AG09319 (cell line): ENCODE measurements at places on chromosomes 11 and 22.

DNA sequence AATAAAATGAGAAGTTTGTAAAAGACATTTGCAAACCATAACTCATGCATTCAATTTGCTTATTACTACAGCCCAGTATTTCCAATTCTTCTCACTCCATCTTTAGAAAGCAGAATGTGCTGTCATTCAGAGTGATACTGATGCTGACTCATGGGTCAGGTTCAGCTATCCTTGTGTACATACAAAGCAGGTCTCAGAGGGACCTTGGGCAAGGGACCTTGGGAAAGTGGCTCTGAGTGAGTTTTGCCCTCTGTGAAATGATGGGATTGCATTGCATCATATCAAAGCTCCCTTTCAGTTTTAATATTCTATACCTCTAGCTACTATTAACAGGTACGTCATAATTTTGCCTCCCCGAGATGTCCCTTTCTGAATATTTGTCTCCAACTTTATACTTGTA is 848.7 kb downstream of the OPCML start:
- no peak for DNase-seq

DNA sequence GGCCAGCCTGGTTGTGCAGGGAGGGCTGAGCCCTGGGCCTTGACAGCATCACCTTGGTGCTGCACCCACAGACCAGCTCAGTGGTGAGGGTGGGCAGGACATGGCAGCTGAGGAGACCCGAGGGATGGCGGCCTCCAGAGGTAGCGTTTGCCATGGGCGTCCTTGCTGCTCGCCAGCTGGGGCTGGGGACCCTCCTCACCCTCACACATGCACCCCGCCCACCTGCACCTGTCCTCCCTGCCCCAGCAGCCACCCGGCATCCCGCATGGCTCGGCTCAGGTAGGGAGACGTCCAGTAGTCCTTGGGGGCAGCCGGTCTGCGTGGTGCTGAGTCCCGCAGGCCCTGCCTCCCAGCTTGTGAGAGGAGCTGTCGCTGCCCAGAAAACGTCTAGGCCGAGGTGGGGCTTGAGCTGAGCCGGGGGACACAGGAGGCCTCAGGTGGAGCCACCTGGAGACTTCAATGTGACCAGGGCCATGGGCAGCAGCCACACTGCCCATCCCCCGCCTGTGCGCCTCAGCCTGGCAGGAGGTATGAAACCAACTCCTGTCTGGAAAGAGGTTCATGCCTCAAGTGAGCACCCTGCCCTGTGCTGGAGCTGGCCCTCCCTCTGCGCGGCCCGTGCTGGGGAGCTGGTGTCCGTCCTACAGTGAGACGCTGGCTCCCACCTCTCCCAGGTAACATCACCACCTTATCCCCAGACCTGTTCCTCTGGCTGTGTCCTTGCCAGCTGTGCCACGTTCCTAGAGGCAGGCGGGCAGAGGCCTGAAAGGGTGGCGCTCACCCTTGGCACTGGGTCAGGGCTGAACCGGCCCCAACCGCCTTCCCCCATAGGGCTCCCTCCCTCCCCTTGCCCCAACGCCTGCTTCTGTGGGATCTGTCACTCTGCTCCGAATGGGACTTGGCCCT is 3.3 kb upstream of the TRABD start:
- DNase-seq: no peak

DNA sequence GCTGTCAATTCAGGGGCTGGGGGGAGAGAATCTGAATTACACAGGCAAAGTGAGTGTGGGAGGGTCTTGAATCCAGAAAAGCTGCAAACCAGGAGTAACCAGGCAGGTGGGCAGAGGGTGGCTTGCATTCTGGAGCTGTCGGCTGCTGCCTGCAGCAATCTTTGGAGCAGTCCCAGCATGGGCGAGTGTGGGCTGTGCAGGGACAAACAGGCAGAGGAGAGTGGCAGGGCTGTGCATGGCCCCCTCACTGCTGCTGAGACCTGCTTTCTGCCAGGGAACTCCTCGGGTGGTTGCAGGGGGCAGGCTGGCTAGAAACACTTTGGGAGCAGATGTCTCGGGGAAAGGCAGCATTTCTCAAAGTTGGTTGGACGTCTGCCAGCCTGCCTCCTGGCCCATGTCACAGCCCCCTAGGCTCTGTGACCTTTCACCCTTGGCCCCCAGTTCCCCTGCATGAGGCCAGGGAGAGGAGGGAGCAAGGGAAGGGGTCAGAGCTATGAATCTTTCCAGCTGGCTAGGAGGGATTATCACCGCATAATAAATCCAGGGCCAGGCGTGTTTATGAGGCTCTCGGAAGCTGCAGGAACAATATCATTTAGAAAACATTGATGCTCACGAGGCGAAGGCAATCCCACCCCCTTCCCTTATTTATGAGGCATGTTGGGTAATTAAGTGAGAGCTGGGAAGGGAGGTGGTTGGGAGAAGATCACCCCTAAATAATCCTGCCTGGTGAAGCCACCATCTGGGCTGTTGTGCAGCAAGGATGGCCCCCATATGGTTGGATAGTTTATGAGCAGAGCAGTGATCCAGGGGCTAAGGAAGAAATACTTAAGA is 212.3 kb upstream of the NCAM1 start:
- no peak for DNase-seq

- DNase-seq: no peak
These were observed 8.5 kb downstream of the MIEF1 start for GRCh38 chr22:39510529-39511149.

GRCh38 chr11:44445500-44446365 is 119.7 kb upstream of the CD82 start:
- DNase-seq: no peak

- no peak for DNase-seq
These were observed 16.5 kb downstream of the USP35 start for GRCh38 chr11:78205256-78205655.

DNA sequence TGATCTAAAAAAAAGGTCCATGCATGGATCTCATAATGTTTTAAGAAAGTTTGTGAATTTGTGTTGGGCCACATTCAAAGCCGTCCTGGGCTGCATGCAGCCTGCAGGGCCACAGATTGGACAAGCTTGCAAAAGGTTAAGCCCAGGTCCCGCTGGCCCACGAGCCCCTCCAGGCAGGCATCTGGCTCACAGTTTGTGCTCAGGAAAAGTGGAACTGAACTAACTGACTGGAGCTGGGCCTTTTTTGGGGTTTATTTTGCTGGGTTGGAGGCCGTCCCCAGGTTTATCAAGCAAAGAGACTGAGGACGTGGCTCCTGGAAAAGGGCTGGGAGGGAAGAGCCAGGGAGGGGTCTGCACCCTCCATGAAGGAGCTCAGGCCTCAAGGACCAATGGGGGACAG is 32.1 kb upstream of the BAIAP2L2 start:
- DNase-seq: no peak

DNA sequence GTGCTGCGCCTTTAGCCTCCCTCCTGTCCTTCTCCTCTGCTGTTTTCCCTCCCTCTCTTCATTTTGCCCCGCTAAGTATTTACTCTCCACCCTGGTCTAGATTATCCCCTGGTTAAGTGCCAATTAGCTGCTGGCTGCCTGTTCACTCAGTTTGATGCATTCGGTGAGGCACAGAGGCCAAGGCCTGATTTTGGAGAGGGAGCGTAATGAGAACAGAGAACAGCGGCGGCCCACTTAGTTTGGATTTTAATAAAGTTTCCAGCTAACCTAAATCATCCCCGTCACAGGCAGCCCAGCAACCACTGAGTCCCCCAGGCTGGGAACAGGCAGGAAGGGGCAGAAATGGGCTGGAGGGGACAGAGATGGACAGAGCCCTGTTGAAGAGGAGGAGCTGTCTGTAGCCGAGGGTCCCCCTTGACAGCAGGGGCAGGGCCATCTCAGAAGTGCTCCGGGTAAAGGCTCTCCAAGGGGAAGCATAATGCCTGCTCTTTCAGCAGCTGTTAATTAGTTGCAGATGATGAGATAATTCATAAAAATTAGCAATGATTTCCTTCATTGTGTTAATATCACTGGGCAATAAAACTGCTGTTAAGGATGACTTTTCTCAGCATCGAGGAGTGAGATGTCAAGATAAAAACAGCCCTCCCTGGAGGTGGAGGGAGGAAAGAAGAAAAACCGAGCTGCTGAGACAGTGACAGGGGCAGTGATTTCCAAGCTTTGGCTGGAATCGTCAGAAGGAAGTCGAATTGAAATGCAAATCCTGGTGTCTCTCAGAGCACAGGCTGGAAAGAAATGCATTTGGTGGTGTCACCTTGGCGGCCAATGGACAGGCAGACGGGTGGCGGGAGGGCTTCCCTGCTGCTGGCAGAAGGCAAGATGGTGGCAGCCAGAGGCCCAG is 170.1 kb downstream of the GRIK4 start:
- no peak for DNase-seq

DNA sequence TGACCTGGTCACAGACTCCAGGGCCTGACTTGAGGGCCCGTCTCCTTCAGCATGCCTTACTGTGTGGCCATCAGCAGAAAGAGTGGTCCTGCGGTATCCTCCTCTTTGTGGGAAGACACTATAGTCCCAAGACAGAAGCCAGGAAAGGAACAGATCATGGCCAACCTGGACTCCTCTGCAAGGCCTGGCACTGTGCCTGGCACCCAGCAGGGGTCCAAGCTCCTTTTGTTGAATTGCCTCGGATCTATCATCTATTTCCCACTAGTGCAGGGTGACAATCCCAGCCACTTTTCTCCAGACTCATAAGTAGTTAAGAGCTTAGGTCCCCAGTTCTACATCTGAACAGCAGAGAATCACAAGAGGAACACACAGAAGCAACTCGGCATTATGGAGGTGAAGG is 27.0 kb downstream of the DSCAML1 start:
- DNase-seq: no peak

- DNase-seq: no peak
These were observed 34.1 kb upstream of the GLYATL1 start for GRCh38 chr11:58905011-58905720.

DNA sequence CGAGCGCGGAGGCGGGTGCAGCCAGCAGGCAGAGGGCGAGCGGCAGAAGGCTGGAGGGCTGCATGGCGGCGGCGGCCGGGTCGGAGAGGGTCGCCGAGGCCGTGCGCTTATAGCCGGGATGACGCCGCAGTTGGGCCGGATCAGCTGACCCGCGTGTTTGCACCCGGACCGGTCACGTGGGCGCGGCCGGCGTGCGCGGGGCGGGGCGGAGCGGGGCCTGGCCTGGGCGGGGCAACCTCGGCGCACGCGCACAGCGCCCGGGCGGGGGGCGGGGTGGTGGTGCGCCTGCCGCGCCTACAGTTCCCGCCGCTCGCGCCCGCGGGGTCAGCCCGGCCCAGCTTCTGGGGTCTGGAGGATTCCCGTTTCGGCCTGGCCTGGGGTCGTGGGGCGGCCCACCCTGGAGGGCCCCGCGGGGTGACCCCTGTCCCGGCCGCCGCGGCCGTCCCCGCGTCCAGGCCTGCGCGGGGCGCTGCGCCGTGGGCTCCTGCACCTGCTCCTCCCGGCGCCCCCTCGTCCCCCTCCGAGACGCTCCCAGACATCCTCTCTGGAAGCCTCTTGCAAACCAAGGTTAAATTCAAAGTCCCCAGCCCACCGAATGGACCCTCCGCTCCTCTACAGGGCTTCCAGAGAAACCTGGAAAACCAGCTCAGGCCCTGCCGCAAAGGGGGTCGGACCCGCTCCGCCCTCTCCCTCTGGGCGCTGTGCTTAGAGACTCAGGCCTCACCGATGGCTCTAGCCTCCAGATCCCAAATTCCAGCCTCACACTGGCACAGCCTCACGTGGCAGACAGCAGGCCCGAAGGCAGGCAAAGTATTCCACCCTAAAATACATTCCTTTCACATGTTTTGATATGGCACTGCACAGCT is at the start of gene CTSD:
TSS of gene CTSD (minus strand) at position 132 of the 866 bp plus-strand sequence. CDS start at position 64, 68 bp downstream.
- peak; percentile 38 for DNase-seq

DNA sequence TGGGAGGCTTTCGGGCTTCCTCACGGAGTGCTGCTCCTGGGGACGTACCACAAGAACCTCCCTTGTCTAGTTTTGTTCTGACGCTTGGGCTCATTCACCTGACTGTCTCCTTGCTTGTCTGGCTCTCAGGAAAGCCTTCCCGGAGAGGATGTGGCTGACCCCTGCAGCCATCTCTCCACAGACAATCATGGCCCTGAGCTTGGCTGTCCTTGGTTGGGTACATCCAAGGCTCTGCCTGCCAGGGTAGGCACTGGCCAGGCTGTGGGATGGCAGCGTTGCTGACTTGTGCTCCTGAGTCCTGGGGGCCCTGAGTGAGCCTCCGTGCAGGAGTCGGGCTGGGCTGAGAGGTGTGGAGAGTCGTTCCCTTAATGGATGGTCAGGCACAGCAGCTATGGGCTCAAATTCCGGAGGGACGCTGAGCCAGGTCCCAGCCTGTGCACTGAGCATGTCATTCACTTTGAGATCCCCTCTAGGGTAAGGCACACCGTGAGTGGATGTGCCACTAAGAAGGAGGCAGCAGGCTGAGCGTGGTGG is 32.8 kb downstream of the BCR start:
- no peak for DNase-seq

DNA sequence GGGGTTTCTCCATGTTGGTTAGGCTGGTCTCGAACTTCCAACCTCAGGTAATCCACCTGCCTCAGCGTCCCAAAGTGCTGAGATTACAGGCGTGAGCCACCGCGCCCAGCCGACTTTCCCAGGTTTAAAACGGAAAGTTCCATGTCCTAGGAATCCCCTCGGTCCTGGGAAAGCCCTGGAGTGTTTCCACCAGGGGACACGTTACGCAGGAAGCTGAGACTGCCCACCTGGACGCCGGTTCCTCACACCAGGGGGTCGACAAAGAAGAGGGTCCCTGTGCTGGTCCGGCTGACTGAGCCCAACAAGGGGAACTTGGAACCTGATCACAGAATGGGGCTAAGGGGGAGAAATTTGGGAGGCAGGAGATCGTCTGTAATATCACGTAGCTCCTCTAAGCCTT is 3.5 kb upstream of the B4GALNT4 start:
- no peak for DNase-seq

GRCh38 chr11:69138265-69138664 is 17.5 kb upstream of the SMIM38 start:
- no peak for DNase-seq

DNA sequence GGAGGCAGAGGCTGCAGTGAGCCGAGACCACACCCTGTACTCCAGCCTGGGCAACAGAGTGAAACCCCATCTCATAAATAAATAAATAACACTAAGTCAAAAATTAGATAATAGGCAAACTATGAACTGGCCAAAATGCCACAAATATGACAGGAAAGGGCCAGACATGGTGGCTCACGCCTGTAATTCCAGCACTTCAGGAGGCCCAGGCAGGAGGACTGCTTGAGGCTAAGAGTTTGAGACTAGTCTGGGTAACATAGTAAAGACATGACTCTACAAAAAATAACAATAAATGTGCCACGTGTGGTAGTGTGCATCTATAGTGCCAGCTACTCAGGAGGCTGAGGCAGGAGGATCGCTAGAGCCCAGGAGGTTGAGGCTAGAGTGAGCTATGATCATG is 19.9 kb downstream of the SEC14L6 start:
- DNase-seq: no peak

- DNase-seq: no peak
These were observed 776.0 kb upstream of the ARHGAP42 start for GRCh38 chr11:99911116-99911515.

DNA sequence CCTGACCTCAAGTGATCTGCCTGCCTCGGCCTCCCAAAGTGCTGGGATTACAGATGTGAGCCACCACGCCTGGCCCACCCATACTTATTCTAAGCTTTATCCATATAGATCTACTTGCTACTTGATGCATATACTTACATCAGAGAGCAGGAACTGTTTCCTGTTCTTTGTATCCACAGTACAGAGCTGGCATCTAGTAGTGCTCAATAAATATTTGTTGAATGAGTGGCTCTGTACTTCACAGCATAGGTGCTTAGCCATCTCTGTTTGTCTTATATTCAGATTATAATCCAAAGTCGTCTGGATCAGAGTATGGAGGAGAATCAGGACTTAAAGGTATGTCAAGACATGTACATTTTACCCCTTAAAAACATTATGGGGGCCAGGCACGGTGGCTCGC is 38.6 kb upstream of the DLAT start:
- no peak for DNase-seq
